ENCODE measurements at places on chromosomes 4 and X.

DNA sequence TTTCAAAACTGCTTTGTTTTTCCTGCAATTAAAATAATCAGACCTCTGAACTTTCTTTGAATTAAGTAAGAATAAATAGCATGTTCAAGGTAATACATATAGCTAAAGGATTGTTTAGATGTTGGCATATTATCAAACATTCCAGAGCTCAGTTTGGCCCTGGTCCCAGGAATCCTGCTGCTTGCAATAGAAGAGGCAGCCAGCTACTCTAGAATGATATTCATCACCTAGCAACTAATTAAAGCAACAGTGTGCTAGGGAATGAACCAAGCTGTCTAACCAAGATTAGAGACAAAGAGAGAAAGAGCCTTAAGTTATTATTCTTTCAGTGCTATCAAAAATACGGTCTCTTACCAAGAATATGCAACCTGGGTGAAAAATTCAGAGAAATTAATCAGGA is 460.9 kb downstream of the GABRG1 start:
- no peak for DNase-seq

DNA sequence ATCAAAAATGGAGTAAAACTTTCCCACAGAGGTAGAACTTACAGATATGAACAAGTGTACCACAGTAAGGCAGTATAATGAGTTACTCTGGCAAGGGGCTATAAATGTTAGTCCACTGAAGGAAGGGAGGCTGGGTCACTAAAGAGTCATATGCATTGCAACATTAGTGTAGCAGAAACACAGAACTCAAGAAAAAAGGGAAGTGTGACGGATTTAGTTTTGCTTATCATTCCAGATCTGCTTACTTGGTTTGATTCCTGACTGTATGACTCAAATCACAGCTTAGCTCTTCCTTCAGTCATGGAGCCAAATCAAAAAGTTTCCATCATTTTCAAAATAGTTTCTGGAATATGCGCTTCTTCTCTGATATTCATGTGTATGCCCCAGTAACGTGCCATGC is 148.7 kb downstream of the FSTL5 start:
- DNase-seq: no peak

DNA sequence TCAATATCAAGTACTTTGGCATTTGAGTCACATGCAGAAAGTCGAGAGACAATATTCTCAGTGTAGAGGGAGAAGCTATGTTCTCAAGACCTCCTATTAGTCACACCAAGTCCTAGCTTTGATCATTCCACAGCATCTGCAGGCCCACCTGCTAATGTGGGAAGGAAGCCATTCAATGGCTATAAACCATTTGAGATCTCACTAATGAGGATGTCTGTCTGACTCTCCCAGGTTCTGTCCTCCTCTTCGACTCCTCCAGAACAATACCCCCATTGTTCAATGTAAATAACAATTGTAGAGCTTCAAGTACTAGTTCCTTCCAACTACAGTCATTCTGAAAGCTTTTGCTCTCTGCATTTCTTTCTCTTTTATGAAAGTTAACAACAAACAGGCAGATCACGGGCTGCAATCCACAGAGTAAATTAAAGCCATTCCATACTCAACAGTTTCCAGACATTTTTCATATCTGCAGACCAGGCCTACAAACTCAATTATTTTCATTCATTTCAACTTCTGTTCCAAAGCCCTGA is 140.2 kb upstream of the EDNRA start:
- DNase-seq: no peak

- no peak for DNase-seq
These were observed 835 bp upstream of the NFKB1 start for GRCh38 chr4:102500352-102500695.

GRCh38 chr4:10130178-10130888 is 13.7 kb upstream of the WDR1 start:
- DNase-seq: no peak

DNA sequence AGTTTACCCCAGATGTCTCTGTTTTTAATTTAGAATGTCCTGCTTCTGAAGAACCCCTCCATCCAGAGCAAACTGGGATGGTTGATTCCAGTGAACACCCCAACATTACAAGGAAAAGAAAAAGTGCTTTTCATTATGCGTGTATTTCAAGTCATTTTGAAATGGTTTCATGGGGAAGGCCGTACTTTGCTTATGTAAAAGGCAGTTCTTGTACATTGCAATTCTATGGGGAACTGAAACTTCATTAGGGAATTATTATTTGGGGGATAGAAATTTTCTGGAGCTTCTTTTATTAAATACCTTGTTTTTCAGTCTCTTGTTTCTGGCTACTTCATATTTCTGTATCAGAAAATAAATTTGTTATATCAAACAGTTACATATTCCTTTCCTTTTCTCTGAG is 96.9 kb upstream of the ZNF518B start:
- DNase-seq: no peak

Measured in DMS 273 treated with DMSO at 0.1 percent for 48 hours (cell line).